ENCODE measurements at places on chromosomes 12 and 14.

DNA sequence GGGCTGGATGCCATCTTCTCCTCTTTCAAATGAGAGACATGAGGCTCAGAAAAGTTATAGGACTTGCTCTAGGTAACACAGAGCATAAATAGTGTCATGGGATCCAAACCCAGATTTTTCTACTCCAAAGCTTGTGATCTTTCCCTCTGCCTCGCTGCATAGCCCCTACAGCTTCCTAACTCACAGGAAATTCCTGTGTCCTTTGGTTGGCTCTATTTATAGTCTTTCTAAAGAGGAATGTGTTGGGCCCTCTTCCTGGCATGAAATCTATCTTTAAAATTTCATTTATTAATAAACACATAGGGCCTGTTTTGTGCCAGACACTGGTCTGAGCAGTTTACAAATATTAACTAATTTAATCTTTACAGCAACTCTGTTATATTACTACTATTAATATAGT, 9.8 kb upstream of the KCNA5 start:
- DNase-seq, result no peak

DNA sequence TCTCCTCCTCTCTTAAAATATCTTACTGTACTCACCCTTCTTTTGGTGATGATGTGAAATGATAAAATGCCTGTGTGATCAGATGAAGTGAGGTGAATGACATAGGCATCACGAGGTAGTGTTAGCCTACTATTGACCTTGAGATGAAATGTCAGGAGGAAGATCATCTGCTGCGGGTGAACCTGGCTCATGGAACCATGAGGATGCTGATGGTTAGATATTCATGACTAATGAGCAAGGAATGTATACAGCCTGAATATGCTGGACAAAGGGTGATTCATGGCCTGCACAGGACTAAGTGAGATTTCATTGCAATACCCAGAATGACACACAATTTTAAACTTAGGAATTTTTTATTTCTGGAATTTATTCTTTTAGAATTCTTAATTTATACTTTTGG, 89.6 kb downstream of the DAAM1 start:
- DNase-seq, result no peak

- peak; percentile 23 for DNase-seq
Measured at GRCh38 chr12:6383572-6384498, at the start of gene LTBR. Gene LTBR (plus strand): TSS chr12:6384162. CDS start chr12:6384359, 197 bp downstream.

GRCh38 chr14:92493024-92493423, 20.6 kb upstream of the RIN3 start:
- no peak for DNase-seq

GRCh38 chr14:68346556-68347343, 446.1 kb downstream of the ZFP36L1 start:
- no peak for DNase-seq

DNA sequence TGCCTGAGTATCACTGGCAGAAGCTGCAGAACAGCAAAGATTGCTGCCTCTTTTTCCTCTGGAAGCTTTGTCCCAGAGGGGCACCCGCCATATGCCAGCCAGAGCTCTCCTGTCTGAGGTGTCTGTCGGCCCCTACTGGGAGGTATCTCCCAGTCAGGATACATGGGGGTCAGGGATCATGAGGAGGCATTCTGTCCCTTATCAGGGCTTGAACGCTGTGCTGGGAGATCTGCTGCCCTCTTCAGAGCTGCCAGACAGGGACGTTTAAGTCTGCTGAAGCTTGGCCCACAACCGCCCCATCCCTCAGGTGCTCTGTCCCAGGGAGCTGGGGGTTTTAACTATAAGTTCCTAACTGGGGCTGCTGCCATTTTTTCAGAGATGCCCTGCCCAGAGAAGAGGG, 20.3 kb downstream of the CLEC2B start:
- DNase-seq, result no peak

DNA sequence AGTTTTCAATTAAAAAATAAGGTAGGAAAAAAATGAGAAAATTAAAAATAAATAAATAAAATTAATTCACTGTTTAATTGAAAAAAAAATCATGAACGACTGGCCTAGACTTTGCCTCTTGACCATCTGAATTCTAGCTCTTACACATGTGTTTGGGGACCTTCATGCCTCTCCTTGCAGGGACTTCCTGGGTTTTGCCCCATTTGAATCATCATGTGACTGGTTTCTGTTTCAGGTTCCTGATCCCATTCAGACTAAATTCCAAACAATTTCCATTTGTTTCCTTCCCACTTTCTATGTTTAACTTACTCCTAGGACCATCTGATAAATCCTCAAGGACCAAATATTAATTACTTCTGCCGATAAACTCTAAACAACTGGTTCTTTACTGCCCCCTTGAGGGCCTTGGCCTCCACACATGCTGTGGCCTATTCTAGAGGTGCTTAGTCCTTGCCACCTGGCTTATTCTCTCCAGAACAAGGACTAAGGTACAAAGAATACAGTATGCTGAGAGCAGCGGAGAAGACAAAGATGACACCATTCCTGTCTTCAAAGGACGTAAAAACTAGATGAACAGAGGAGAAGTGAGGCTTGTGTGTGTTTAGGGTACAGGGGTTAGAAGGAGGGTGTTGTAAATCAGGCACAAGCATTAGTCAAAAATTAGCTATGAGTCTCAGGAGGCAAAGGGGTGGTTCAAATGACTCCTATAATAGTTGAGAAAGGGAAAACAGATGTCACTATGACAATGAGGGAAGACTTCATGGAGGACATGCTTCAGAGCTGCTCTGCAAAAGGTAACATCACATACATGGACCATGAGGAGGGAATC, 125.8 kb upstream of the AVPR1A start:
- DNase-seq, result no peak

- DNase-seq, result no peak
Measured at GRCh38 chr12:130246560-130246959, 84.3 kb downstream of the FZD10 start.
